ENCODE measurements at places on chromosomes 6 and 20.
A peak's percentile ranks its signal among the peaks of the same experiment; 100 is the strongest.

GRCh38 chr6:6191476-6191875, 129.0 kb downstream of the F13A1 start:
- no peak for DNase-seq

DNA sequence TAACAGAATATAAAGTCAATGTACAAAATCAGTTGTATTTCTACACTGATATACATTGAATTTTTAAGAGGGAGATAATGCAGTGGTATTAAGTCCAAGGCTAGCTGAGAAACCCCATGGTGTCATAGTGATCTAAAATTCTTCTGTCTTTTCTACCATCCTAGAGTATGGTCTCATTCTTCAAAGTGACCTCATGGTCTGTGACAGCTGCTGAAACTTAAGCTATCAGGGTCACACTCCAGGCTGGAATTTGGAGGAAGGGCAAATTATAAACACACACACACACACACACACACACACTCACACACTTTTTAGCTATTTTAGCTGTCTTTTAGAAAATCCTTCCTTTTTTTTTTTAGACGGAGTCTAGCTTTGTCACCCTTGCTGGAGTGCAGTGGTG, 47.3 kb upstream of the DYNLRB1 start:
- DNase-seq = no peak

- DNase-seq = no peak
These were observed 258.7 kb downstream of the ALDH8A1 start for GRCh38 chr6:134691180-134691579.

- no peak for DNase-seq
These were observed 489.5 kb downstream of the CBLN4 start for GRCh38 chr20:55515832-55516231.

- DNase-seq = peak; percentile 92
These were observed at the start of gene NKAPL for GRCh38 chr6:28258877-28259777. Gene NKAPL, plus strand, starts transcription at chr6:28259297. Its CDS starts 75 bp downstream, at chr6:28259372.

GRCh38 chr20:19888269-19888671, 128.9 kb upstream of the NAA20 start:
- no peak for DNase-seq

GRCh38 chr6:2818593-2818992, 23.1 kb downstream of the SERPINB1 start:
- no peak for DNase-seq

DNA sequence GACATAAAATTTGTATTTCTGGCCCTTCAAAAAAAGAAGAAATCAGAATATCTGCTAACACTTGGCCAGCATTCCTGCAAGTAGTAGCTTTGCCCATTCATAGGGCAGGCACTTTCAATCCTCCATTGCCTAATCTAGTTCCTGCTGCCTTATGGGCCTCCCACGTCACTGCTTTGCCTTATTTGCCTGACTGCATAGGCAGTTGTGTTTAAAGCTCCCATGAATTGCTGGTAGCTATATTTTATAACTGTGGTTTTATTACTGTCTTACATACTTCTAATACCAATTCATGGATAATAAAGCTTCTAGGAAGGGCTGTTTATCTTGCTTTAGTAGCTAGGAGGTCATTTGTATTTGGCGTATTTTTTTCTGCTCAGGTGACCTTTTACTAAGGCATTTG, 7.7 kb upstream of the SLC35A1 start:
- no peak for DNase-seq

GRCh38 chr20:19874040-19874727, 116.1 kb downstream of the RIN2 start:
- no peak for DNase-seq

GRCh38 chr6:95790787-95791186, 213.5 kb downstream of the MANEA start:
- no peak for DNase-seq

GRCh38 chr20:22579711-22580697, 4.4 kb downstream of the FOXA2 start:
- no peak for DNase-seq

DNA sequence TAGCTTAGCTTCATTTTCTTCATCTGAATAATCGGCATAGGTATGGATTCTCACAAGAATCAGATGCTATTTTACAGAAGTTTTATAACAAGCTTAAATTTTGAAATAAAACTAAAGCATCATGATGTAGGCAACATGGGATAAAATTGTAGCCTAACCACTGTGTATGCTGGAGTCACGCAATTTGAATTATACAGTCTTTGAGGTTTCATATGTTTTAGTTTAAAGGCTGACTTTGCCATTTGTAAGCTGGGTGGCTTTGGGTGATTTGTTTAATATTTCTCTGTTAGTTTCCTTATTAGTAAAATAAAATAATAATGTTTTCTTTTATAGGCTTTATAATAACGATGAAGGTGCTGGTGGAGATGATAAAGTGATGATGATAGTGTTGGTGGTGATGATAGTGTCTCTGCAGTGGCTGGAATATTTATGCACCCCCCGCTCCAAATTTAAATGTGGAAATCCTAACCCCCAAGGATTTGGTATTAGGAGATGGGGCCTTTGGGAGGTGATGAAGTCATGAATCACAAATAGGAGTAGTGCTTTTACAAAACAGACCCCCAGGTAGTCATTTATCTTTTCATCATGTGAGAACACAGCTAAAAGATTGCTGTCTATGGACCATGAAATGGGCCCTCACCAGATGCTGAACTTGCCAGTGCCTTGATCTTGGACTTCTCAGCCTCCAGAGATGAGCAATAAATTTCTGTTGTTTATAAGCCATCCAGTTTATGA, 42.0 kb downstream of the DOK5 start:
- no peak for DNase-seq

- peak; percentile 11 for DNase-seq
These were observed 221.5 kb downstream of the PREX1 start for GRCh38 chr20:48606172-48606840.

GRCh38 chr20:63859166-63859699, 2.1 kb upstream of the ABHD16B start:
- no peak for DNase-seq

DNA sequence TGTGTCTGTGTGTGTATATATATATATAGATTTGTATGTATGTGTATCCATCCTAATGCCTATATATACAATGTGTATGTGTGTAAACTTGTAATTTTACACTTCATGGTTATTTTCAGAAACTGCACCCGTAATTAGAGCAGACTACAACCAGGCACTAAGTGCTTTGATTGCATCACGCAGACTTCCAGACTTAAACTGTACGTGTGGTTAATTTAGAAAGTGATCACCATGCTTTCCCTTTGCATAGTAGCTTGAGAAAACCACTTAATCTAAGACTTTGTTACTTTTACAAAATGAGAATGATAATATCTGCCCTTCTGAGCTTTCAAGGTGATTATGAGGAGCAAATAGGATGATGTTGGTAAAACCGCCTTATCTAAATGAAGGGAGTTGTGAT, 50.1 kb upstream of the E2F3 start:
- DNase-seq = no peak

- DNase-seq = no peak
These were observed 57.0 kb downstream of the TSPYL4 start for GRCh38 chr6:116196841-116197240.

DNA sequence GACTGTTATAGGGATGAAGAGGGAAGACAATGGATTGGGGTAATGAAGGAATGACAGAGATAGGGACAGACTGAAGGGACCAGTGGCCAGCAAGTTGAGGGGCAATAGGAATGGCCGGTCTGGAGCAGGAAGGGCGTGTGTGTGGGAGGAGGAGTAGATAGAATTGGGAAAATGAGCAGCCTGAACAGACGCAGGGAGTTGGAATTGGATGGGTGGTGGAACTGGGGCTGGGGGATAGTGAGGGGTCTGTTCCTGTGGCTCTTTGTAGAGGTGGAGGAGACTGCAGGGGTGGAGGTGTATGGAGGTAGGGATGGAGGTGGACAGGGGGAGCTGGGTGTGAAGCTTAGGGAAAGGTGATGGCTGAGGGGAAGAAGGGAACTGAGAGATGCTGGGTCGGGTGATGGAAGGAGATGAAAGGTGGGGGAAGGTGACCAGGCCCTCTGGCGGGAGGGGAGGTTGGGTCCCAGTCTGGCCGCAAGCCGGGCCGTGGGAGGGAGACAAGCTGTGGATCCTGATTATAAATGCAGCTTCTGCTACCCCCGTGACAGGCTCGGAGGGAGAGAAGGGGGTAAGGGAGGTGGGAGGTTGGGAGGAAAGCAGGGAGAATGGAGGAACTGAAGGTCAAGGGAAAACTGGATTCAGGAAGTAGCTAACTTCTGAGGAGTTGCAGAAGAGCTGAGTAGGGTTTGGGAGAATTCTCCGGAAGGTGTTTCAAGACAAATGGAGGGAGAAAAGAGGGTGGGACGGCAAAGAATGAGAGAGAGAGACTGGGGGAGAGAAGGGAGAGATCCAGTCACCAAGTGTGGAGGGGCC, 5.2 kb downstream of the SYNGAP1 start:
- DNase-seq = no peak

GRCh38 chr6:111731456-111732195, 125.9 kb upstream of the TRAF3IP2 start:
- DNase-seq = no peak

DNA sequence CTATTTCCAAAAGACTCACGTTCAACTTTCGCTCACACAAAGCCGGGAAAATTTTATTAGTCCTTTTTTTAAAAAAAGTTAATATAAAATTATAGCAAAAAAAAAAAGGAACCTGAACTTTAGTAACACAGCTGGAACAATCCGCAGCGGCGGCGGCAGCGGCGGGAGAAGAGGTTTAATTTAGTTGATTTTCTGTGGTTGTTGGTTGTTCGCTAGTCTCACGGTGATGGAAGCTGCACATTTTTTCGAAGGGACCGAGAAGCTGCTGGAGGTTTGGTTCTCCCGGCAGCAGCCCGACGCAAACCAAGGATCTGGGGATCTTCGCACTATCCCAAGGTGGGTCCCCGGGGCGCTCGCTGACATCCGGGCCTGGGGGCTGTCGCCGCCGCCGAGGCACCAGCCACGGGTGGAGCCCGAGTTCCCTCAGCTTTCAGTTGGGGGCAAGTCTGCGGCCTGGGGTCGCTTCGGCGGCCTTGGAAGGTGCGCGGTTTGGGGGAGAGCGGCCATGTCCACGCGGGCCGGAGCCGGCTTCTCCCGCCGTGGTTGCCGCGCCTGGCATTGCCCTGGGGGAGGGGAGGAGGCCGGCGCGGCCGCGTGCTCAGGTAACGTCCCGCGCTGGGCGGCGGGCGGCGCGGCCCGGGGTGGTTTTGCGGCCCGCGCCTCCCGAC, 429 bp downstream of the AMD1 start:
- DNase-seq = peak; percentile 71

- DNase-seq = no peak
These were observed 7.2 kb upstream of the IL20RA start for GRCh38 chr6:137051790-137052472.

- DNase-seq = no peak
These were observed 181.4 kb upstream of the UST start for GRCh38 chr6:148565321-148565926.

DNA sequence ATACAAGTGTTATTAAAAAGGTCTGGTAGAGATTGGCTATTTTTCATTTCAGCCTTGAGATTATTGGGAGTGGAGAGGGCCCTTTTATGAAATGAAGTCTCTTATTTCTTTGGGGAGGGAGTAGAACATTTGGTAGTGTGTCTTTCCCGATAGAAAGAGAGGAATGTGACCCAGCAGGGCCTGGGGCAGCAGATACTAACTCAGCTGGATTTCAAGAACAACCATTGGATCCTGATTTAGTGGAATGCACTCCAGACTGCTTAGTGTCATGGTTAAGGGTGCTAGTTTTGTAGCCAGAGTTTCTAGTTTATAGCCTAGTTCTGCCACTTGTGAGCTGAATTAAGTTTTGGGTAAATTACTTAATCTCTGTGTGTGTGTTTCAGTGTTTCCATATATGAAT, 18.4 kb upstream of the FLRT3 start:
- DNase-seq = no peak

GRCh38 chr20:18144541-18145099, 7.0 kb downstream of the KAT14 start:
- no peak for DNase-seq

DNA sequence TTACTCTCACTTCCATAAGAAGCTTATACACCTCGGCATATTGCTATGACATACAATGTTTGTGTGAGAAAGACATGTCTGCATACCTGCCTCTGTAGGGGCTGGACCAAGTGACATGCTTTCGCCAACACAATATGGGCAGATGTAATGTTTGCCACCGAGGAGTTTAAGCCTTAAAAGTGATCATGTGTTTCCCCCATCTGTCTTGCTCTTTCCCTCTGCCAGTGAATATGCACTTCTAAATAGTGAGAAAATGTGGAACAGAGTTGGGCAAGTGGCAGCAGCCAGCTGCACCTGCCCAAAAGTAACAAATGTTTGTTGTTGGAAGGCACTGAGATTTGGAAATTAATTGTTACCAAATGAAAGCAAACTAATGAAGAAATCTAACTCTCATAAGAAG, 274.8 kb upstream of the BTBD3 start:
- DNase-seq = no peak

Data from psoas muscle (tissue), 8 donors.